Stimulated activated CD8-positive, alpha-beta memory T cell treated with anti-CD3 and anti-CD28 coated beads, Interleukin-4, amount 100 ng/mL, for 4 hours (primary cell): ENCODE measurements at places on chromosomes 5 and 9.

DNA sequence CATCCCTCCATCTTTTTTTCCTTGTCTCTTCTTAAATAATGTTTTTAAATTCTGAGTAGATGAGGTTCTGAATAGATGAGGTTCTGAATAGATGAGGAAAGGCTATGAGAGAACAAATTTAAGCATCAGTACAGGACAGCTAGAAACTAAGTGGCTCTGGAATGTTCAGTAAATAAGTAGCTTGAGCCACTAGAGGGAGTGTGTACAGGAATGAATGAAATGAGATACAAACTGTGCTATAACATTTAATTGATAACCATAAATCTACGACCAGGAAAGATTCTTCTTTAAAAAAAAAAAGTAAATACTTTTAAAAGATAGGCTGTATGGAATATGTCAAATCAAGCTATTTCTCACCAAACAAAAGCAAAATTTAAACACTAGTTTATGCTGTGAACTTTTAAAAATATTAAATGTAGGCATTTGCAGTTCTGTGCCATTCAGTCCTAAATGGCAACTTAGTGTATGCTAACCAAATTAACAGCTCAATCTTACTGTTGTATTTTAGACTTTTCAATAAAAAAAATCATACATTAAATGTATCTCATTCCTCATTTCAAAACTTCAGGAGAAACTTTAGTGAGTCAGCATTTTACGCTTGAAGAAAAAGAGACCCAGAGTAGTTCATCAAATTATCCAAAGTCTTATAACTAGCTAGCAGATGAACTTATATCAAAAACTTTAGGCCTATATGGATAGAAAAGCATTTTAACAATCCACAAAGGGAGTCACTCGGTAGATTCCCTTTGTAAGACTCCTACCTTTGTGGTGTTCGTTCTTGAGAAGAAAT lies 70.4 kb upstream of the SNX2 start:
- no peak for DNase-seq

GRCh38 chr9:127455324-127455992 lies 4.1 kb downstream of the LRSAM1 start:
- DNase-seq, result no peak

- DNase-seq, result no peak
These were observed 126.1 kb downstream of the DRD1 start for GRCh38 chr5:175317872-175318271.

DNA sequence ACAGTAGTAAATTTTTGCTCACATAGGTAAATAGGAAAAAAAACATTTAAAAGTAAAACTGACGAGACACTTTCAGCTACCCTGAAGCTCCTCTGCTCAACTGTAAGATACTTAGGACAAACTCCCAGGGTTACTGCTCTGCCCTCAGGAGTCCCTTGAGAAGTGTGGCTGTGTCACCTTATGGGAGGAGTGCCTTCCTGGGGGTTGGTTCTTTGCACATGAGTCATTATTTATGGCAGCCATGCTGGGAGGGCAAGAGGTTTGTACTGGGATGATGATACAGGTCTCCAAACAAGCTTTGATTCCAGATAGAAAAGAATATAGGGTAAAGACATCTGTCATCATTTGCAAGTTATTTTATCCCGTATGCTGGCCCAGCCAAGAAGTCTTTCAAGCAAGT lies 45.9 kb downstream of the TTC1 start:
- DNase-seq, result no peak

DNA sequence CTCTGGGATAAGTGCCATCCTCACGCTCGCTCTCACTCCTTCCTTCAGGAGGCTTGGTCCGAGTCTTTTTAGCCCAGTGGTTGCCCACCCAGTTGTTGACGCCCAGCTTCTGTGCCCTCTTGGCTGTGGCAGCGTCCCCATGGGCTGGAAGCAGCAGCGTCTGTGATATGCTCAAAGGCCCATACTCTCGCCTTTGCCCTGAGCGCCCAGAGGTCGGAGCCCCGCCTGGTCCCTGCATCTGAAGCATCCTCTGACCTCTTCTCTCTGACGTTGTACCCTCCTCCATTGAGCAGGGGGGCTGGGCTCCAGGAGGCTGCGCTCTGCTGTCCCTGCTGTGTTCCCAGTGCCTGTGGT lies 78.0 kb upstream of the CACNA1B start:
- no peak for DNase-seq

DNA sequence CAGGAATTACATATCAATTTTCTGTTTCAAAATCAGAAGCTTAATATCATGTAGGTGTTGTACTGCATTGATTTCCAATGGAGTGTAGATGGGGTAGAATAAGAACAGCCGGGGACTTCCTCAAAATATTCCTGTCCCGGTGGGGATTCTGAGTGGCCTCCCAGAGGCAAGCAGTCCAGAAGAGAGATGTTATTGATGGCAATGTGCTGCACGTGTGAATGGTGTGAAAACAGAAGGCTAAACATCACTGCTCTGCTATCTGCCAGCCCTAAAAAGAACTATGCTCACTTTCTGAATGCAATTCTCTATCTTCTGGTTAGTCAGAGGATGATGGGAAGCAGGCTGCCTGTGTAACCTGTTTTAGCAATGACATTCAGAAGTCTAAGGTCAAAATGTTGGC lies 91.0 kb upstream of the CKMT2 start:
- DNase-seq, result no peak

- no peak for DNase-seq
These were observed 8.4 kb downstream of the EEIG1 start for GRCh38 chr9:127972236-127972871.

- no peak for DNase-seq
These were observed 351.1 kb upstream of the RIOK2 start for GRCh38 chr5:97534166-97534565.

- no peak for DNase-seq
These were observed 59.1 kb downstream of the SECISBP2 start for GRCh38 chr9:89377411-89377810.

DNA sequence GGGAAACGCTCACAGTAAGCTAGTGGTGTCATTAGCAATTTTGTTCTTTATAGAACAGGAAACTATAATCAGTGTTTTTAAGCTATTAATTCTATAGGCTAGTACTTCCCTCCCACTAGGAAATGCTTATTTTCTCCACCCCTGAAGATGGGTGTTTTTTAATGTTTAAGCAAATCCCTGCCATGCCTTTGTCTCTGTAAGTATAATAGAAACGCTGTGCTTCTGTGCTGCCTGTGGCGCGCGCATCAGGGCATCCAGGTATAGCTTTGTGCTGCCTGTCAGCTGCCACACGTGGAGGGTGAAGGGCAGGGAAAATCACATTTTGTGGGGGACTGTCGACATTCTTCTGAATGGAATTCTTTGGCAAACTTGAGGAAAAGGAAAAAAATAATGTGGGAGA lies 217.5 kb downstream of the RAB3C start:
- no peak for DNase-seq
